Natural killer cell treated with Interleukin-12 subunit alpha and Interleukin-12 subunit beta and Interleukin-15 and Interleukin-18, amount 100 ng/mL, for 72 hours (primary cell): ENCODE measurements at places on chromosomes 3 and 15. TPM values are rescaled to one million over a fixed set of nuclear protein-coding genes. Genes with fewer than 3 reads are reported as not detected.
A peak's percentile ranks its signal among the peaks of the same experiment; 100 is the strongest.

AADACL2 gene
- not detected for total RNA-seq

SLC22A14 gene
- 0.28 TPM for total RNA-seq

CNTN4 gene
- not detected for total RNA-seq

FANCD2 gene
- total RNA-seq = 110 TPM

DNA sequence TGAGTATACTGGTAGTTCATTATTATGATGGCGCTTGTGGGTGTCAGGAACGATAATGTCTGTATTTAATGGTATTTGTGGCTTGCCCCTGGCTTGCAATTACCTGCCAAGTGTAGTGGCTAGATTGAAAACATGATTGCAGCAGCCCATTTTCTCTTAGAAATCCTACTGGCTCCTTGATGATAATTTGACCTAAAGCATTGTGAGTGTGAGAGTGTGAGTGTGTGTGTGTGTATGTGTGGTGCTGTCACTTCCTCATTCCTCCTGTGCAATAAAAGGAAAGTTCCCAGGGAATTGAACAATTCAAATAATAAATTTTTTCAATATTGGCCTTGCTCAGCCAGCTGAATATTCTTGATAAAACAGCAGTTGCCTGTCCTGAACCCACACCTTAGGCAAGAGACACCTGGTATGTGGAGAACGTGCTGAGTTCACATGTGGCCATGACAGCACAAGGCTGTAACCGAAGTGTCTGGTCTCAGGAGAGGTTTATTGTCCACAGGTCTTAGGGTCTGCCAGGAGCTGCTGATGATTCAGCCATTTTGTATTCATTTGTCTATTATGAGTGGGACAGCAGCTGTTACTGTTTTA, 193.3 kb downstream of the CD47 start:
- DNase-seq = no peak

GRCh38 chr3:105844704-105845103, 24.1 kb downstream of the CBLB start:
- no peak for DNase-seq

GRCh38 chr3:103057003-103057402, 622.2 kb downstream of the ZPLD1 start:
- no peak for DNase-seq

GRCh38 chr15:25862071-25862471, 1.1 kb downstream of the ATP10A start:
- no peak for DNase-seq

GRCh38 chr3:76264496-76264895, 479.1 kb upstream of the ZNF717 start:
- DNase-seq = no peak

DNA sequence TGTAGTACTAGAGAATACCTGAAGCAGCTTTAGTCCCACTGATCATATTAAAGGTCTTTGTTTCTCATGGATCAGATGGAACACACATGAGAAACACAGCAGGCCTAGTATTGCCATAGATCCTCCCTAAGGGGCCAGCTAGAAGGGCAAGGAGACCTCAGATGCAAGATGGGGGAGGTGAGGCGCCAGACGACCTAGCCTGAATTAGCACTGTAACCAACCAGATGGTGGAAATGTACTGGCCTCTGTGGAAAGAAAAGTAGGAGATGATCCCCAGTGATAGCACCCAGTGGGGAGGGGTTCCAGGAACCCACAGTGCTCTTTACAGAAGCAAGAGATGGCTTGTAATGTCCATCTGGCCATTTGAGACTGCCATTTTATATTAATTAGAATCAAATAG, 138.2 kb upstream of the ZNF385D start:
- no peak for DNase-seq

GRCh38 chr3:39750712-39751111, 58.7 kb upstream of the MYRIP start:
- DNase-seq = no peak

DNA sequence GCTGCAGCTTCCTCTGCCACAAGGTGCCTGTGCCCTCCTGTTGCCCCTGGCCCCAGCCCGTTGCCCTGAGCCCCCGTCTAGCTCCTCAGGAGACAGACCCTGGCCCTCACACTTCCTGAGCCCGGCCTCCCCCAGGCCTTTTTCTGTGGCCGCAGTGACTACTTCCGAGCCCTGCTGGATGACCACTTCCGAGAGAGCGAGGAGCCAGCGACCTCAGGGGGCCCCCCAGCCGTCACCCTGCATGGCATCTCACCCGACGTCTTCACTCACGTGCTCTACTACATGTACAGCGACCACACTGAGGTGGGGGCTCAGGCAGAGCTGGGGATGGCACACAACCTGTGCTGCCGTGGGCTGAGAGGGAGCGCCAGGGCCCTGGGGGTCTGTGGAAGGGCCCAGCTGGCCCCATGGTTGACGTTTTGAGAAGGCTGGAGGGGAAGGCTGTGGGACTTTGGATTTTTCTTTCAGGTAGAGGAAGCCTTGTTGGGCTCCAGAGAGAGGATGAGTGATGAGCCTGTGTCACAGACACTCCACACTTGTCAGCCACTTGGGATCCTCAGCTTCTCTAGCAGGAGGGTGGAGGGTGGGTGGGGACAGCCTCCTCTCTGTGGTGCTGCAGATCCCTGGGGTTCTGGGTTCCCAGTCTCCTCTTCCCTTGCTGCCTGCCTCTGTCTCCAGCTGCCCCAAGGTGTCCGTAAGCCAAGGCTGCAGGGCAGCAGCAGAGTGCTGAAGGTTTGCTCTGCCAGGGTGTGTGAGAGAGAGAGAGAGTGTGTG, 5.0 kb downstream of the ABTB1 start:
- DNase-seq = peak; percentile 32

DNA sequence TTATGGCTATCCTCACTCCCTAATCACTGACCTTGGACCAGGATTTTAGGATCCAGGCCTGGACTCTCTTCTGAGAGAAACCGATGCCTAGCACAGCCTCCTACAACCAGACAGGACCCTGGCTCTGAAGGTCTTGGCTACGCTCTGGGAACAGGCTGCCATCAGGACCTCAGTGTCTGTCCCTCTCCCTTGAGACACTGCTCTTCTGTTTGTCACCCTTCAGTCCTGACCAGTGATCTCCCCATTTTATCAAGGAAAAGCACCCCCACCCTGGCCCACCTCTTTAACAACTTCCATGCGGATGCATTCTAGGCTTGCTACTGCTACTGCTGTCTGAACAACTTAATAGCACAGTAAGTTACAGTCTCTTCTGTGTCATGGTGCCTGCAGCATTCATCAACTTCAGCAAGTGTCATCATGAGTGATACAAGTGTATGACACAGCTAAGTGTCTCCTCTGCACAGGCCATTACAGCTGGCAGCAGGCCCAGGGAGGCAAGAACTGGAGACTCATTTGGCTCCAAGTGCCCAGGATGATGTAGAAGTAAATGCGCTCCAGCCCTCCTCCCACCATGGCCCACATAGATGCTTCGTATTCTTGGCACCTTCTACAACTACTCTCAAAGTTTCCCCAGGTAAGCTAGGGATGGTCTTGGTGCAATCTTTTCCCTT, 302.4 kb downstream of the EPHB1 start:
- DNase-seq = no peak

GRCh38 chr3:185112186-185112585, 40.7 kb downstream of the C3orf70 start:
- DNase-seq = no peak

DNA sequence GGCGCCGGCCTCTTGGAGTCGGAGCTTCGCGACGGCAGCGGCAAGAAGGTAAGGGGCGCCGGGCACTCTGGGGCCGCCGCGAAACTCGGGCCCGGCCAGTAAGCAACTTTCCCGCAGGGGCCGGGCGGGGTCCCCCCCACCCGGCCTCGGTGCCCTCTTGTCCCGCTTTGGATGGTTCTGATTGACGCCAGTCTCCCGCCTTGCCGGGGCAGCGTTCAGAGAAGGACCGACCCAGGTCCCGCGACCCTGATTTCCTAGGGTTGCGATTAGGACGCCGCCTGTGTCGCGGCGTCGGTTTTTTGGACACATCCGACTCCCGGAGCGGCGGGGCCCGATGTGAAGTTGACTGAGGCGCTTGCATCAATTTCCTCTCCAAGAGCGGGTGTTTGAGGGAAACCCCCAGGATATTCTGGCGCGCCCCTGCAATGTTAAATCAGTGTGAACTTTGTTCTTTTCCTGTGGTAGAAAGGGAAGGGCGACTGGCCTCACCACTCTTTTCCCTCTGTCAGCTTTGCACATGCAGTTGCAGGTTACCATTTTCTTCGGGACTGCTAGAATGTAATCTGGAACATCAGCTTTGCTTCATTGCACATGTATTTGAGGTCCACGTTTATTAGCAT, 755 bp downstream of the PDE8A start:
- DNase-seq = peak; percentile 78

GRCh38 chr3:151620071-151620470, 113.7 kb upstream of the AADACL2 start:
- no peak for DNase-seq
